ENCODE measurements at places on chromosomes 16 and 17. TPM values are rescaled to one million over a fixed set of nuclear protein-coding genes. Genes with fewer than 3 reads are reported as not detected.

DNA sequence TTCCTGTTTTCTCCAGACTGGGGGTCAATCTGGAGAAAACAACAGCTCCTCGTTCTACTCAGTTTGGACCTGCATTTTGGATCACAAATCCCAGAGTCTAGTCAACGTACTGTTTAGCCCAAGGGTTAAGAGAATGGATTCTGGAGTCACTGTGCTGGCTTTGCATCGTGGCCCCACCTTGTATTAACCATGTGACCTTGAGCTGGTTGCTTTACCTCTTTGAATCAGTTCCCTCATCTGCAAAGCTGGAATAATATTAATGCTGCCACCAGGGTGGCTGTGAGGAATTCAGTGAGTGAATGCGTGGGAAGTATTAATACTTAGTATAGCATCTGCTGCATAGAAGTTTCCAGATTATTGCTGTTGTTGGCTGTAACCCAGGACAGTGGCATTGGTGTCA lies 11.3 kb upstream of the DHRS7C start:
- no peak for DNase-seq

GRCh38 chr16:58634265-58634802 lies 4.7 kb upstream of the CNOT1 start:
- no peak for DNase-seq

DNA sequence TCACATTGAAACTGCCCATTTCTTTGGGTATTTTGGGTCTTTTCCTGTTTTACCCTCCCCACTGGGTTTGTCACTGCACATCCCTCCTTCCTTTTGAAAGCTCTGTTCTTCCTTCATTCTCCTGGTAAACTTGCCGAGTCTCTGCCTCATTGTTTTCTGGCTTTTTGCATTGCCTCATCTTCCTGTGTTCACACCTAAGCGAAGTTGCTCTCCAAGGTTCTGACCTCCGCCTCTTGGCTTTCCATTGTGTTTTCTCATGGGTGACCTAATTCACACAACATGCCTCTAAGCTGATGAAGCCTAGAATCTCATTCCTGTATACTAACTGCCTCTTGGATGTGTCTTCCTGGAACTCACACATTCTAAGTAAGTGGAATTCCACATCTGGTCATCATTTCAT lies 1096.1 kb upstream of the EEF2KMT start:
- no peak for DNase-seq

The GCGR gene
- total RNA-seq = not detected

GRCh38 chr17:77142689-77143088 lies 1.9 kb downstream of the SEC14L1 start:
- no peak for DNase-seq

DNA sequence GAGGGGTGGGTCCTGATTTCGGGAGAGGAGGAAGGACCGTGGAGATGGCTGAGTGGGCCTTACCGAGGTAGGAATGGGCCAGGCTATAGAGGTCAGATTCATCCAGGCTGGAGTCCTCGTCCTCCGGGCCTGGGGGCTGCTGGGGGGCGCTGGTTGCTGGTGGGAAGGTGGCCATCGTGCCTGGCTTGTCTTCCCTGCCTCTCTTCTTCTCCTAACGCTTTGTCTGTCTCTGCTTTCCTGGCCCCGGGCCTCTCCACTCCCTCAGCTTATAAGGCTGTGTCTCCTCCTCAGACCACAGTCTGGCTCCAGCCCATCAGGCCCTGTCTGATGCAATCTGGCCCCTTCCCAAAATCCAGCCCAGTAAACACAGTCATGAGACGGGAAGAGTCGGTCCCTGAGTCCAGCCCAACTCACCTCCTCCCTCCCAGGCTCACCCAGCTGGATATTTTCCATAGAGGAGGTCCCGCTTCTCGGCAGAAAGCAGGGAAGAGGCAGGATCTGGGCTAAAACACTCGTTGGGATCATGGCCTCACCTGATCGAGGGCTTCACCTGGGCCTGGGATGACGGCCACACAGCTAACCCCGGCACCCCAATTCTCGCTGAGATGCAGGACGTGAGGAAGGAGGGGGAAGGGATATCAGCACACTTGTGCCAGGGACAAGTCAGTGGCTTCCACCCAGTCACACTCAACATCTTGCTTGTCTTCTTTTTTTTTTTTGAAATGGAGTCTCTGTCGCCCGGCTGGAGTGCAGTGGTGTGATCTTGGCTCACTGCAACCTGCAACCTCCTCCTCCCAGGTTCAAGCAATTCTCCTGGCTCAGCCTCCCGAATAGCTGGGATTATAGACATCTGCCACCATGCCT lies at the start of gene NUPR1:
NUPR1 (minus strand) TSS at position 242 of the 864 bp plus-strand sequence; CDS start at position 175, 67 bp downstream.
- peak; percentile 96 for DNase-seq

DNA sequence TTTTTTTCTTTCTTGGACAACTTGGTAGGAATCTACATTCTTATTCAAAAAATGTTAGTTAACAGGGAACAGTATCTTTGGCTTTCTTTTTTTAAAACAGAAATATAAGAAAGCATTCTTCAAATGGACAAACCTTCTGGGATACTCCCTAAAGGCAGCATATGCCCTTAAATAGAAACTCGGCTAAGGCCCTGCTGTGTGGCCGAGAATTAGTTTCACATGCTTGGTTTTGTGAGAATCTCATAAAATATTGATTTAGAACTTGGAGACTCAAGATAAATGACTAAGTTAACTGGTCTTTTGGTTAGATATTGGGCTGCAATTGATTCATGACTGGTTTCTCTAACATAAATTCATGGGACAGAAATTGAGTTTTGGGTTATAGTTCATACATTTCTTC lies 359.9 kb upstream of the XYLT1 start:
- DNase-seq = no peak

DNA sequence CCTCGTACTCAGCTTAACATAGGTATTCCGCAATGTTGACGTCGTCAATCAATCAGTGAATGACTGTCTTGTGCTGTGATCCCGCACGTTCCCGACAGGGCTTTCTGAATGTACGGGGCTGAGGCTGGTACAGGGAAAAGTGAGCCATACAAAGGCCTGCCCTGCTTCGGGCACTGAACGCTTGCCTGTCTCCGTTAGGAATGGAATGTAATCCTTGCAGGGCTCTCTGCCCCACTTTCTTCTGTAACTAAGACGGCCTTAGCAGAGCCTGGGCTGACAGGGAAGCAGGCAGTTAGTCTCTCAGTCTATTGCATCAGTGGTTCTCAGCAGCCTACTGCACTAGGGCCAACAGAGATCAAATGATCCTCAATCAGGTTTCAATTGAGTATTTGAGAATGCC lies 16.2 kb upstream of the MYH3 start:
- DNase-seq = no peak

DNA sequence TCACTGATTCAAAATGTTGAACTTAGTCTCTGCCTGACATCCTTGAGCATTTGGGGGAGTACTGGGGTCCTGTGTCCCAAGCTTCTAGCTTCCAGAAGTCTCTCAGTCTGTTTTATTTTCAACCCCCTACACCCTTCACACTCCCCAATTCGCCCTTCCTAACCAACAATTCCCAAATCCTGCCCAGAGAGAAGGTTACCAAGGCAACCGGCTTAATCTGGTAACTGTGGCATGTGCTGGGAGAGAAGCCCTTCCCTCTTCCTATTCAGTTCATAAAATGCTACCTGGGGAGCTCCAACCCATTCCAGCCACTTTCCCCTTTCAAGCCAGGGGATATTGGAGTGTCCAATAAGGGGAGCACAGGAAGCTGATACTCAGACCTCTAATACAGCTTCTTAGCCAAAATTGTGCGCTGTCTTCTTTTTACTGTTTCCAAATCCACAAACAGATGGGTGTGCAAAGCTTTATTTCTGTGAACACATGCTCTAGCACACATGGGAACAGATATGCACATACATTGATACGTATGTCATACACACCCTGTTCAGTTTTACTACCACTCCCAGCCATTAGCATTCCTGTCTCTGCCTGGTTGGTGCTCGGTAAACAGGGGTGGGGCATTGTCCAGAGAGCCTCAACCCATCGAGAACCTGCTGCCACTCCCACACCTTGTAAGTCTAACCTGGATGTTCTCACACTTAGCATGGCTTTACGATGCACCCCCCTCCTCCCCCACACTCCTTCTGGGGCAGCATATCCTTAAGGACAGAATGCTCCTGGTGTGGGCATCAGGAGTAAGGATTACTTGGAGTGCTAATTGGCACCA lies 1.1 kb upstream of the RAPGEFL1 start:
- no peak for DNase-seq

DNA sequence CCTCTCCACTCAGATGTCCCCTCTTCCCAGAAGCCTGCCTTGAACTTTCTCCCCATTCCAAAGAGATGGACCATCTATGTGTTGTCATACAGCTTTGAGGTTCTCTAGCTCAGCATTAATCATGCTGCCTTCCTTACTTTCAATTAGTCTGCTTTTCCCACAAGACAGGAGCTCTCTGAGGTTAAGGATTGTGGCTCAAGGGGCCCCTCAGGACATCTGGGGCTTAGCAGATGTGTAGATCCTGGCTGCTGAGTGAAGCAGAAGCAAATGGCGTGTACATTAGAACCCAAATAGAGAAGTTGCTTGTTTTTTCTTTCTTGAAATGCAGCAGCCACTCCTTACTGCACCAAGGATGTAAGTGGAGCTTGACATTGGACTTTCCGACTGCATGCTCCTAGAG lies 330.5 kb upstream of the TNRC6C start:
- no peak for DNase-seq

DNA sequence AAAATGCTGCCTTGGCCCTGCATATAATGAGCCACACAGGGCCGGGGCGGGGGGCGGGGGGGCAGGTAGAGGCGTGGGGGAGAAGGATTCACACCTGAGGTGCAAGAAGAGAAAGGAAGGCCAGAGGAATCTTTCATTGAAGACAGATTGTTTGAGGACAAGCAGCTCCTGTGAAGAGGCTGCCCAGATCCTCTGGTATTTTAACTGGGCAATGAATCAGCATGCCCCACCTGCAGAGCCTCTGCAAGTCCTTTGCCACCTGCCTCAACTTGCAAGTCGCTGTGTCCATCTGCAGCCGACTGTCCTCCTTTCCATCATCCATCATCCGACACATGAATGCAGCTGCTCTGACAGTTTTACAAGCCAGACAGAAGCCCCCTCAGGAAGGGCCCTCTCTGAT lies 1.2 kb upstream of the SOST start:
- no peak for DNase-seq

The USP22 gene
- total RNA-seq = 203 TPM

DNA sequence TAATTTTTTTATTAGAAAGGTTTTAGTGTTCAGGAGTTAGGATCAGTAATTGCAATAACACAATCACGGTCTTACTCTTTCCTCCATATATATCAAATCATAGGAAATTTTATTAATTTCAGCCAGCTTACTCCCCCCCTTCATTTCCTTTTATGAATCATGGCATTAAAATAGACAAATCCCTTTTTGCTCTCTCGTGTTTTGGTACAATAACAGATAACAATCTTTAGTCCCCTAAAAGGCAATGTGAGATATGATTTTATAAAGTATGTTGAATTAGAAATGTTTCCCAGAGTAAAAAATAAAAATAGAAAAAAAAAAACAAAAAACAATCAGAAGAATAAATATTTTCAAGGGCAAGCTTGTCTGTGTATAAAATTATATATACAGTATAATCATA lies 42.6 kb upstream of the RHOT1 start:
- DNase-seq = no peak

DNA sequence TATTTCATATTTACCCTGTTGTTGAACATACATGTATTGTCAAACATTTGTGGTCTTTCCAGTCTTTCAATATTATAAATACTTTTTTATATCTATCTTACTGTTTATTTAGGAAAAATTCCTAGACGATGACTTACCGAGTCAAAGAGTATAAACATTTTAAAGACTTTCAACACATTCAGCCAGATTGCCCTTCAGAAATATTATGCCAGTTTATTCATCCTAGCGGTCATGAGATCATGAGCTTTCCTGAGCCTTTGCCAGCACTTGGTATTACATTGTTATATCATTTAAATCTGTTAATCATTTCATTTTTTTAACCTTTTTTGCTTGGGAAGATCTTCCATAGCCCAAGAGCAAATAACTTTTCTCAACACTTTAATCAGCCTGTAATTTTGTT lies 197.4 kb downstream of the SPECC1 start:
- DNase-seq = no peak

The SHBG gene
- total RNA-seq = 0.84 TPM

GRCh38 chr17:74027444-74027843 lies 176.0 kb upstream of the RPL38 start:
- no peak for DNase-seq

DNA sequence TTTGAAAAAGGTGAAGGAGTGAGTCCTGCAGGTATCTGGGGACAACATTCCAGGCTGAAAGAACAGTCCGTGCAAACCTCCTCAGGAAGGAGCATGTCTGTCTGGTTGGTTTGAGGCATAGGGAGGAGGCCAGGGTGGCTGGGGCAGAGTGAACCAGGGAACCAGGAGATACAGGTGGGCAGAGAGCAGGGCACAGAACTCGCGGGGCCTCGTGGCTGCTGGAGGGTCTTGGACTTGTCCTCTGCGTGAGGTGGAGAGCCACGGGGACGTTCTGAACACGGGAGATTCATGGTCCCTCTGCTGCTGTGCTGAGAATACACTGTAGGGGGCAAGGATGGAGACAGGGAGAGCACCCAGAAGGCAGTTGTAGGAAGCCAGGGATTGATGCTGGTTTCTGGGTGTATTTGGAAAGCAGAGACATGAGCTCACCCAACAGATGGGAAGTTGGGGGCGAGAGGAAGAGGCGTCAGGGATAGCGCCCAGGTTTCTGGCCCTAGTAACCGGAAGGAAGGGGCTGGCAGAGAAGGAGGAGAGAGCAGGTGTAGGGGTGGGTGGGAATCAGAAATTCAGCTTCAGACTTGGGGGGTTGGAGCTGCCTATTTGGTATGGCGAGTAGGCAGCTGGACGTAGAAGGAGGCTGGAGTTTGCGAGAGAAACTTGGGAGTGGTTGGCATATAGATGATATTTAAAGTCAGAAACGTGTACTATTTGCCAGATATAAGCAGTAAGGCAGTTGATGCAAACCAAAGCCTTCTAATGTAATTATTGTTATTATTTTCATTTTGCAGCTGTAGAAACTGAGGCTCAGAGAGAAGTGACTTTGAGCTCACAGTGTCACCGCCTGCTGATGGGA lies at the start of gene CCL17:
CCL17 (plus strand) TSS at position 803 of the 853 bp plus-strand sequence. CDS start 9,166 bp downstream, outside the sequence.
- no peak for DNase-seq

DNA sequence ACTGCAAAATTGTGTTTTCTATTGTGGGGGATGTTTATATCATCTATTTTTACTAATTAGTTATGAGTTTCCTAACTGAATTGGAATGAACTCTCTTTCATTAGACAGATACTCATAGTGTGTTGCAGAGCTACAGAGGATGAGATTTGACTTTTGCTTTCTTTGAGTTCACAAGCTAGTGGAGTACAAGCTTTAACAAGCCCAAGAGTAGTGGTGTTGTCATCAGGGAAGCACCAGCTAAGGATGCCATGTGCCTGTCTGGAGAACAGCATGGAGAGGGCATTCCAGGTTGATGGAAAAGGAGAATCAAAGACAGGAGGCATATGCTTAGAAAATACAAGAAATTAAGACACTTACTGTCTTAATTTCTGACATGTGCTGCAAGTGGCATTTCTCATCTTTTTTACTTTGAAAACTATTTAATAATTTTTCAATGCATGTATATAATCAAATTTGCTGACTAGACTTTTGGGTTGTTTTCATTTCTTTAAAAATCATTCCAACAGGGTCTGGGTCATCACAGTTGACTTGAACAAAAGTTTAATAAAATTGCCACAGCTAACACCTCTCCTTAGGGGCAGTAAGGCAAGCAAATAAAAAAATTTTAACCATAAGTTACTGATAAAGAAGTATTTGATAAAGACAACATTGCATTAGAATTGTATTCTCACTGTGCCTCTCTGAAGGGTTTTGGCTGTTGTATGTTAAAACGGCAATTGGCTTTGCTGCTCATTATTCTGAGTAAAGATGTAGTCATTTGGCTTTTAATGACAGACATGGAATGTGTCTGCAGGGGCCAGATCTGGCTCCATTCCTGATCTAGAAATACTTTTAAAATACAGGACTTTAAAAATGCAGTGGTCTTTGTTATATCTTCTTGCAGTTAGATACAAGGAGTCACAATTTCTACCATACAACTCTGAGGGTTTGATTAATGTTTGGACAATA lies 323.7 kb upstream of the CDH11 start:
- no peak for DNase-seq

The MYLK3 gene
- 176 TPM for total RNA-seq
